ENCODE measurements at places on chromosomes 12 and 14.

DNA sequence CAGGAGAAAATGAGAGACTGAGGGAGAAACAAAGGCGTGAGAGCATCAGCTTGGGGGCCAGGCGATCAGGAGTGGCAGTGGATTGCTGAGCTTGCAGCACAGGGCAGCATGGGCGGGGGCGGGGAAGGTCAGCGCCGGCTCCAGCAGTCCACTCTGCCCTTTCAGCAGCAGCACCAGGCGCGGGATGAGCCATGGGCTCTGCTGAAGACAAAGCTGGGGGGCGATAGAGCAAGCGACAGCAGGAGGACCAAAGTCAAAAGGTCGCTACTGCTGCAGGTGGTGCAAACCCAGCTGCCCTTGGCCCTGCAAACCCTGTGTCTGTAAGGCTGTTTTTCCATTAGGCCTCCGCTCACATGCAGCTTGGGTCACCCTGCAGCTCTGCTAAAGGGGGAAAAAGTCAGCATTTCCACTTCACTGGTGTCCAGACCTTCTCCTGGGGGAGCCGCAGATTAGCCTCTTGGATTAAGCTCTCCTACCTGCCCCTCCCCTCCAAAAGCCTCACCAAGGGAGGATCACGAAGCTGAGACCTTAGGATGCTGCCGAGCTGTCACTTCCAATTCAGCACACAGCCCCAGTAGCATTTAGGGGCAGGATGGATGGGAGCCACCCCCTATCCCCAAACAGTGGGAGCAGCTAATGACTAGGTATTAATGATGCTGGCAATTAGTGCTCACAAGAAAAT lies 204.8 kb downstream of the DPF3 start:
- no peak for DNase-seq

DNA sequence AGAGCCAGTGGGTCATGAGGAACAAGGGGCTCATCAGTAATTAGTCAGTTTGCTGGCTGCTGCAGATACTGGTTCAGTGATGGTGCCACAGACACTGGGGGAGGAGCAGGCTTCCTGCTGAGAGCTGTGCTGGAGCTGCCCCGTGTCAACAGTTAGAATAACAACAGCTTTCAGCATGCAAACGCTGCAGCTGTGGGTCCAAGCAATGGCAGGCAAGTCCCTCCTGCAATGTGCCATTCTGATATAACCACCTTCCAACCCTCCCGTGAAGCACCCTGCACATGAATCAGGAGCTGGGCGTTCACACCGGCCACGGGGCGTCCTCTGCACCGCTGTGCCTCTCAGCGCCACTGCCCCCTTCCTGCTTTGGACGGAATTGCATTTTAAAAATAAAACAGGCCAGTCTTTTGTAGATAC lies 258.4 kb upstream of the SFSWAP start:
- DNase-seq, result peak; percentile 29

DNA sequence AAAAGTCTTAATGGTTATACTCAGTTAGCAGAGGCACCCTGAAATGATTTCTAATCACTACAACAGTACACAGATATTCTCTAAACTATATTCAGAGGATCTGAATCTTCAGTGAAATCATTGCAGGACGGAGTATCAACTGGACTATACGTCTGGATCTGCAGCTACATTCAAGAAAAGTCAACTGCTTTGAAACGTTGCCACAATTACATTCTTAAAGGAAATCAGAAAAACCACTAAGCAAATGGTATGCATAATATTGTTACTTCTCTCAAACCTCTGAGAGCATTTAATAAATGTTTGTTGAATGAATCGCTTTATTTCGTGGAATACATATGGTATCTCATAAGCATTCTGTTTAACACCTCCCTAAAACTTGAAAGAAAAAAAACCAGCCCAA lies 67.4 kb downstream of the MED13L start:
- DNase-seq, result no peak

DNA sequence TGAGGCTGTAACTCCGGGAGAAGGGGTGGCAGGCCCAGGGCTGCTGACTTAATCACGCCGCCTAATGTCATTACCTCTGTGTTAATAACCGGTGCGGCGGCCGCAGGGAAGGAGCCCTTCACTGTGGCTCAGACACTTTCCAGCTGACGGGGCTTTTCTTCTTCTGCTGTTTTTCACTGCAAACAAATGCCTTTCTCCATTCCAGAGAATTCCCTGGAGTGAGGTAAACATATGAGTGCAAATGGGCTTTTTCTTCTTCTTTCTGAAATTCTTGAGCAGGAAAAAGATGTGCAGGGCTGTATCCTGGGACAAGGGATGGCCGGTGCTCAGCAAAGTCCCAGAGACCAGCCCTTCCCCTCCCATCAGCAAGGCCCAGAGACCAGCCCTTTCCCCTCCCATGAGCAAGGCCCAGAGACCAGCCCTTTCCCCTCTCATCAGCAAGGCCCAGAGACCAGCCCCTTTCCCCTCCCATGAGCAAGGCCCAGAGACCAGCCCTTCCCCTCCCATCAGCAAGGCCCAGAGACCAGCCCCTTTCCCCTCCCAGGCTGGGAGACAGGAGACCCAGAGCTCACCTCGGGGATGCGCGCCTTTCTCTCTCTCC lies 33.4 kb upstream of the FAM181A start:
- DNase-seq, result no peak

DNA sequence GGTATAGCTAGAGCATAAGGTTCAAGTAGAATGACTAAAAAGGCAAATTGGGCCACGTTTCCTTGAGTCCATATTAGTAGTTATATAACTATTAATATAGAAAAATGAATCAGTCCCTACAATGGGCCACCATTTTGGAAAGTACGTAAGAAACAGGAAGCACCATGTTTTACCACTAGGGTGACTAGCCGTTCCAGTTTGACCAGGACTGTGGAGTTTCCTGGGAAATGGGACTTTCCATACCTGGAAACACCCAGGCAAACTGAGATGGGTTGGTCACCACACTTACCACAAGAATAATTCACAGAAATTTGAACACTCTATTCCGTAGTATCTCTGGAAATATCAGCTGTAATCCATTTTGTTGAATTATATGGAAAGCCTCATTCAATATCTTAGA lies 2.1 kb upstream of the MAGOHB start:
- no peak for DNase-seq

- DNase-seq, result no peak
These were observed 75.3 kb downstream of the CCDC88C start for GRCh38 chr14:91342206-91342760.

- DNase-seq, result peak; percentile 98
These were observed at the start of gene RAD52 for GRCh38 chr12:949453-950191. RAD52 (minus strand) TSS chr12:949694; CDS start chr12:933058, 16,636 bp downstream.

- no peak for DNase-seq
These were observed 63.1 kb upstream of the CNOT2 start for GRCh38 chr12:70180130-70180529.

DNA sequence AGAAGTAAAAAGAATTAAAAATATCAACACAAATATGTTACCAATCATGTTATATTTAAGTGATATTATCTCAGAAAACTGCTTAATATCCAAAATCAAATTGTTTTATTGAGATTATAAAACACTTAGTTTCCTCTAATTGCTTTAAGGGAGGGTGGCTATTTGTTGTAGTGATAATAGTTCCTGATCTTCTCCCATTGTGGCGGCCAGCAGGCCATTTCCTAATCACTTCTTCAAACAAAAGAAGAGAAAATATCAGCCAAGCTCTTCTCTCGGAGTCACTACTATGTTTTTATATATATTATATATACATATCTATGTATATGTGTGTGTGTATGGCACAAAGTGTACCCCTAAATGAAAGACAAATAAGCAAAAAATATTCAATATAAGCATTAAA lies 31.5 kb downstream of the ERO1A start:
- no peak for DNase-seq

DNA sequence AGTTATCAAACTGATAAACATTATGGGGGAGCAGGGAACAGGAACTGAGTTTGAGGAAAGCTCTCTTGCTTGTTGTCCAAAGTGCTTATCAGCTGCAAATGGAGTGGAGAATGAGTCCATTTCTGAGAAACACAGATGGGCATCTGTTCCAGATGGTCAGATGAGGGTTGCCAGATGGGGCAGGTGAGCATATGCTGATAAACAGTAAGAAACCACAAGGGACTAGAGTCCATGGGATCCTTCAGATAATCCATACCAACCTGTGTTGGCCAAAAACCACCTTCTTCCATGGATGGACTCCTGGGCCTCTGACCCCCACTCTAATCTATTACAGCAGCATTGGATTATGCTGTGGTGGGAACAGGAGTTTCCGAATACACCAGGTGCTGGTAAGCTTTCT lies 38.3 kb downstream of the GNS start:
- DNase-seq, result no peak

- no peak for DNase-seq
These were observed 336.3 kb downstream of the BMP4 start for GRCh38 chr14:53620317-53620716.

DNA sequence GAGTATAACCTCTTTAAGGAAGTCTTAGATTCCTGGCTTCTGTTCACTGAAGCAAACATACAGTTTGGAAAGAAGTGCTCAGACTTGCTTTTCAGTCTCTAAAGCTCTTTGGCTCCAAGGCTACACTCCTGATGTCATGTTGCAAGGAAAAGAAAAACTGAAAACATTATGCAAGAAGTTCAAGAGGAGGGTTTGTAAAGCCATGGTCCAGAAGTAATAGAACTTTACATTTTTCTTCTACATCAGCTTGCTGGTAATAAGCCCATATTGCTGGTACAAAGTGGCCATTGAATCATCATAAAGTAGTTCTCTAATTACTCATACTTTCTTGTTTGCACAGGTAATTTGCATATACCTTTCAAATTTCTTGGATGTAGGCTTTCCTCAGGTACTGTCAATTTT lies 83.6 kb downstream of the BBS10 start:
- no peak for DNase-seq

GRCh38 chr12:1864867-1865266 lies 44.5 kb downstream of the LRTM2 start:
- DNase-seq, result no peak

DNA sequence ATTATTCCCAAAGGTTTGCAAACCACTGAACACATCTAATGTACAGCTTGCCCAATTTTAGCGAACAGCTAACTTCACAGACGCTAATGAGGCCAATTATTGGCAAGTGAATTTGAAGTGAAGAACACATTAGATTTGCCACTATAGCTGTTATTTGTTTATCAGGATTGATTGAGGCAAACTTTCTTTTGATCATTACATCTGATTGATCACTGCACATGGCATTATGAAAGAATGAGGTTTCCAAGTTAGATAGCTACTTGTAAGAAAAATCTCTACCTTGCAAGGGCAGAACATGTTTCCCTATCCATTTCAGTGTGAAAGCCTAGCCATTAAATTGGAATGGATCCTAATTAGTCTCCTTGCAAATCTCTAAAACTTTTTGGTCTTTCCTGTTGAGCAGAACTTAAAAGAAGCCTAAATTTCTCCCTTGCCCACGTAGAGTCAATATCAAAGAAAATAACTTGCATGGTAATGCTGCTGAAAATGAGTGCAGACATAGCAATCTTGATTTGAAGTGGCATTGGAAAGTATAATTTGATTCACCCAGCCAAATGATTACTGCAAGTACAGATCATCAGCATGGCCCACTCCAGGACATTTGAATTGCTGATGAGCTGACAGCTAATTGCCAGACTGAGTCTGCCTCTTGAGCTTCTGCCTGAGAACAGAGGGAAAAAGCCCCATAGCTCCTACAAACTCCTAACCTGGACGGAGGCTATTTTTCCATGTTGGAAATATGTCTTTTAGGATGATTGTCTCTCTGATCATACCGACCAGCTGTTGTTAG lies 98.6 kb downstream of the TPH2 start:
- DNase-seq, result no peak

GRCh38 chr12:96980991-96981414 lies 73.9 kb downstream of the NEDD1 start:
- no peak for DNase-seq

DNA sequence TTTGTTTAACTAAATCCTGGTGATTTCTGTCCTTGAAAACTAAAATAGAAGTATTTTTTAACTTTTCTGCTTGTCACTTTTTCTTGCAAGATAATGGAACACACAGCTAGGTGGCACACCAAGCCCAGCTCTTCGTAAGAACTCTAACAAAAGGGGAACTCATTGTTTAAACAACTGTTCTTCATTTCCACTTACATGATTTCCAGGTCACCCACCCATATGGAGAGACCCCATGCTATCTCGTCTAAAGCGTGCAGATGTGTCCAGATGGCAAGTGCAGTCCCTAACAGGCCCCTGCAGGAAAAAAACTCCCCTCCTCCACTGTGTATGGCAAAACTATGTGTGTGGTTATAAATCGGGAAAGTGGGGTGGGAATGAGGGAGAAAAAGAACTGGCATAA lies 43.3 kb upstream of the NT5DC3 start:
- DNase-seq, result no peak

DNA sequence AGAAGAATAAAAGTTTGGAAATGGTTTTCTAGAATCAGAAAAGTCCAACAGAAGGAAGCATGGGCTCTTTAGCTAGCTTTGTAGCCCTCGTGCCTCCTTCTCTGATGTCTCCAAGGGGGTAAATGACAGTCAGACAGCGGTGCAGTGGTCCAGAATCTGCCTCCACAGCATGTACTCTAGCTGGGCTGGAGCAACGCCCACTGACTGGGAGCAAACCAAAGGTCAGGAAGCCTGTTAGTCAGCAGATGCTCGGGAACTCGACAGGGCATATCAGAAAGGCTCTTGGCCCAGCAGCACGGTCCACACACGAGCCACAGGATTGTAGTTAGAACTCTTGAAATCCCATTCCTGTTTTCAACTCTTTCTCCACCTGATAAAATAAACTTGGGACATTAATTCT lies 164.3 kb downstream of the GRIN2B start:
- DNase-seq, result no peak

DNA sequence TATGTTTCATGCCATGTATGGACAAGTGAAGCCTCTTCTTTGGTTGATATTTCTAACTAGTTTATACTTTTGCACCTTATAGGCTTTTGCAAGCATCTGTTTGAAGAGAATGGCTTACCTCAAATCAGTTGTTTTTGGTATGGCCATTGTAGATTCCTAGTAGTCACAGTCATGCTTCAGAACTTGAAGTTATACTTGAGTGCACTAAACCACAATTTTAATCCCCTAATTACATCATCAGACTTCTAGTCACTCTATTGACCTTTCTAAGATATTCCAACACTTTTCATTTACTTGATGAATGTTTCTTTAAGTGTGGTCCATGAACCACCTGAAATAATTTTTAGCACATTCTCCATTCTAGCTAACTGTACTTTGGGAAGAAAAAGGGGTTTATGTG lies 18.6 kb upstream of the KLRB1 start:
- DNase-seq, result no peak

Measured in NCI-H526 treated with DMSO at 0.1 percent for 48 hours (cell line).